ENCODE measurements at places on chromosomes 3 and 15.
A peak's percentile ranks its signal among the peaks of the same experiment; 100 is the strongest.

DNA sequence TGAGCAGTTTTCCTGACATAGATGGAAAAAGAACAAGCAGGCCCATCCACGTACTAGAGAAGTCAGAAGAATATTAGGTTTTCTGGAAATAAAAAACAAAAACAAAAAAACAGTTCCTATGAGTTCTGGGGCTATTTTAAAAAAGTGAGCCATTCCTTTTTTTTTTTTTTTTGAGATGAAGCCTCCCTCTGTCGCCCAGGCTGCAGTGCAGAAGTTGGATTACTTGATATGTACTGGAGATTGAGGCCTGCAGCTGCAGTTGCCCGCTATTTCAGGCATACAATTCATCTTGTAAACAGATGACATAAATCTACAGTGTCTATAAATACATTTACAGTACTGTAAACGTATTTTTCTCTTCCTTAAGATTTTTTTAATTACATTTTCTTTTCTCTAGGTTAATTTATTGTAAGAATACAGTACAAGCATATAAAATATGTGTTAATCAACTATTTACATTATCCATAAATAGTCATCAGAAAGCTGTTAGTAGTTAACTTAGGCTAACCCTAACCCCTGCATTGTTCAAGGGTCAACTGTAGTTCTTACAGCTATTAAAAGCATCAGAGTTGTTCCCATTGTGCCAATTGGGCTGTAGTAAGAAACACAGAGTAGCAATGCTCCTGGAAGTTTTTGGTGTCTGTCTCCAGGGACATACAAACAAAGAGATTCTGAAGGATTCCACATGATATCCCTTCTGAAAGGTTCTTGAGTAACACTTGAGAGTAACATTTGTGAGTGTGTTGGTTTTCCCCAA is 11.2 kb upstream of the ACTL6A start:
- no peak for DNase-seq

DNA sequence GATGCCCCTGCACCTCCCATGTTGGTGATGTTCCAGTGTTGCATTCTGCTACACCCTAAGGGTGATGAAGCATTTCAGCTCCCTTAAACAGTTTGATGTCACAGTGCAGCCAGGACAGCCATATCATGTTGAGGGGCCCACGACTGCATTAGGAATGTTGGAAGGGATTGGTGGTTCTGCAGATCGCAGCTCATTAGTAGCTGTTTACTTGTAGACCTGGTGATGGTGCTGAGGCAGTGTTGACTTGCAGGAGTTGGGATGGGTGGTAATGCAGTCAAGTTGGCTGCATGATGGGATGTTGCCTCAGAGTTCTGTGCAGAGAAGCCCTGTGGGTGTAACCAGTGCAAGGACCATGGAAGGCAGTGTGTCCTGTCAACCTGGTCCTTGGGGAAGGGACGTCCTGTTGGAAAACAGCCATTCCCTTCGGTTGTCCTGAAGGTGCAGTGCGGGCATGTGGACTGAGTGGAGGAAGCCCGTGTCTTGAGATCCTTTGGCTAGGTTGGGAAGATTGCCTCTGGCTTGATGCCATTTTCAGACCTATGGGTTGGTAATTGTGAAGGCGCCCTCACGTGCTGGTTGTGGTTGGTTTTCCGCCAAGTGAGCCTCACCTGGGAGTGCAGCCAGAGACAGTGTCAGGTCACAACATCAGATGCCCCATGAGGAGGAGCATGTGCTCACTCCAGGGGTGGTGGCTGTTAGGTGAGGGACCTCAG is 100.7 kb downstream of the SNRPN start:
- no peak for DNase-seq

DNA sequence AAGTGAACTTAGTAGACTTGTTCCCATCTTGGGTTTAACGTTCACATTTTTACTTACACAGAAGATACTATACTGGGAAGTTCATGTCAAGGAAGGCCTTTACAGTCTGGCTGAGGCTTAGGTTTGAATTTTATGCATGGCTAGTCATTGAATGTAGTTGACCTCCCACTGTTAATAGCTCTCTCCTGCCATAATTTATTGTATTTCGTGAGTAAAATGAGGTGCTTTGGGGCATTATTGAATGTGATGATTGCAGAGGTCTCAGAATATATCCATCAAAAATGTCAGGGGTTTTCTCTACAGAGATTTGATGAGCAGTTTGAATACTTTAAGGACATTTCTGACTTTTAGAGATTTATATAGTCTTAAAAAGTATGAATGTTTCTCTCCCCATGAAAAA is 356.6 kb upstream of the GRM7 start:
- DNase-seq: no peak

DNA sequence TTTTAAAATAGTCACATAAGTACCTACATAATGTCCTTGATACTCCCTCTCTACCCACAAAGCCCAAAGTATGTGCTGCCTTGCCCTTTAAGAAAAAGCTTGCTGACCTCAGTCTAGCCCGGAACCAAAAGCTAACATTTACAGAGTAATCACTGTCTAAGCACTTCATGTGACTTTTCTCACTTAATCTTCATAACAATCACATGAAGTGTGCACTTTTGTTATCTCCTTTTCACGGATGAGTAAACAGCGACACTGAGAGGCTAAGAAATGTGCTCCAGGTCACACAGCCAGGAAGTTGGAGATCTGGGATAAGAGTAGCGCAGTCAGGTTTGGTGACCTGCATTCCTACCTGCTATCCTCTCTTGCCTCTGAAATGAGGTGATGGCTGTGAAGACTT is 194.0 kb downstream of the ITPR1 start:
- no peak for DNase-seq

- DNase-seq: peak; percentile 31
Measured at GRCh38 chr15:49506341-49506740, 83.3 kb downstream of the FGF7 start.
